Caco-2 (cell line): ENCODE measurements at places on chromosomes 5 and 9. TPM values are rescaled to one million over a fixed set of nuclear protein-coding genes. Genes with fewer than 3 reads are reported as not detected.

DNA sequence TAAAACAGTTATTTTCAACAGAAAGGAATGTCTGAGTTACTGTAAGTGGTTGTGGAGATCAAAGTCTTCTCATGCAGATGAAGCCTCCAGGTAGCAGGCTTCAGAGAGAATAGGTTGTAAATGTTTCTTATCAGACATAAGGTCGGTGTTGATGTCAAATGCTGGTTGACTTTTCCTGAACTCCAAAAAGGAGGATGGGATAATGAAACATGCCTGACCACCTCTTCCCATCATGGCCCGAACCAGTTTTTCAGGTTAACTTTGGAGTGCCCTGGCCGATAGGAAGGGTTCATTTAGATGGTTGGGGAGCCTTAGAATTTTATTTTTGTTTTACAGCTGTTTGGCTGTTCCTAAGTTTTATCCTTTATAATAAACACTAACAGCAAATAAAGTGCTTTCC is 478.4 kb downstream of the ACTL7B start:
- peak; percentile 44 for DNase-seq

FBP2 gene
- not detected in 2 replicates for total RNA-seq

SIMC1 gene
- 40.2 and 42.3 TPM in 2 replicates for total RNA-seq

DNA sequence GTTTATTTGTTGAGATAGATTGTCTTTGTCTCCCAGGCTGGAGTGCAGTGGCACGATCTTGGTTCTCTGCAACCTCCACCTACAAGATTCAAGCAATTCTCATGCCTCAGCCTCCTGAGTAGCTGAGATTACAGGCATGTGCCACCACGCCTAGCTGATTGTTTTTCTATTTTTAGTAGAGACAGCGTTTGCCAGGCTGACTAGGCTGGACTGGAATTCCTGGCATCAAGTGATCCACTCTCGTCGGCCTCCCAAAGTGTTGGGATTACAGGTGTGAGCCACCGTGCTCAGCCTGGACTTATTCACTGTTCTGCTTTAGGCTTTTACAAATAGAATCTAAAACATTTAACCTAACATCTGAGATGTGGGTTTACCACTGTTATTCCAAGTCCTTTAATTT is 91.3 kb downstream of the COMMD10 start:
- no peak for DNase-seq

- DNase-seq, result no peak
Measured at GRCh38 chr5:142472306-142472951, 147.6 kb upstream of the SPRY4 start.

DNA sequence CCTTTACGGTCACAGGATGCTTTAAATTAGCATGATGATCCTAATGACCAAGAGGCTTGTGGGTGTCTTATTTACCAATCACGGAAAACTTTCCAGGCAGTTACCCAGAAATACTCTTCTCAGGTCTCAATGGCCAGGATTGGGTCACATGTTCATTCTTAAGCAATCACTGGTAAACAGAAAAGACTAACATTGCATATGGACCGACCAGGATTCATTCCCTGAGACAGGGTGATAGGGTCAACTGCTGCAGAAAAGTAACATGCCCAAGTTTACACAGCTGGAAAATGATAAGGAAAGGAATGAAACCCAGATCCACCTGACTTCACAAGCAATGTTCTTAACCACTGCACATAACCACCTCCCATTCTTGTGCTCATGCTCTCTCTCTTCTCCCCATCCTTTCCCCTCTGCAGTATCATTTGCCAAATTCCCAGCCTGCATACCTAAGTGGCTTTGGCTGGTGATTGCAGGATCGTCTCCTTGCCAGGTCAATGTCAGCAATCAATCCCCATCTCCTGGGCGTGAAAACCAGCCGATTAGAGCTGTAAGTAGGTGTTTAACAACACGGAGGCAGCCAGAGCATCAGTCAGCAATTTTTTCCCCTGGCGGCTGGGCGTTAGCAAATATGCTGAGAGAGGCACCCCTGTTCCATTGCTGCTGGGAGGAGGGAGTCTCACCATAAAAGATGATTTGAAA is 219.4 kb downstream of the NMUR2 start:
- peak; percentile 35 for DNase-seq

DNA sequence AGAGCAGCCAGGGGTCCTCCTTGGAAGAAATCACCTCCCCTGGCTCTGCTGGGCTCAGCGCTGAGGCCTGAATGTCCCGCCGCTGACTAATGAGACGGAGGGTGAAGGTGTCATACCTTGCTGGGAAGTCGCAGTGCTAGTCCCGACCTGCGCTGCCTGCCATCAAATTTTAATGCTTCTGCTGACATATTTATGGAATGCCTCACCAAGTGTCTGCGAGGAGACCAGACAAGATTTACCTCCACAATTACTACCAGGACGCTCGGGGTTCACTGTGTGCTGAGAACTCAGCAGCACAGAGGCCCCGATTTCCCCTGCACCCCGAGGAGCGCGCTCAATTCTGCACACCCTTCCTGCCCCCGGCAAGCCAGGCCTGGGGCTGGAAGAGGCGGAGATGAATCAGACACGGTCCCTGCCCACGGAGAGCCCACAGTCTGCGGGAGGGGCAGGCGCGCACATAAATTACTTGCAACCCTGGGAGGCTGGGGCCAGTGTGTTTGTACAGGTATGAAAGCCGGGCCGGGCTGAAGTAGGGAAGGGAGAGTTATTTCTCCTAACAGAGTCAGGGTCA is 175.2 kb downstream of the PAX5 start:
- DNase-seq, result no peak

FST gene
- 0.45 and 0.77 TPM in 2 replicates for total RNA-seq

CKMT2 gene
- not detected in 2 replicates for total RNA-seq

COL23A1 gene
- 0.09 and 0.18 TPM in 2 replicates for total RNA-seq

- DNase-seq, result no peak
Measured at GRCh38 chr5:10533226-10533625, 30.6 kb upstream of the ANKRD33B start.

GRCh38 chr9:120538339-120538738 is 41.6 kb downstream of the CDK5RAP2 start:
- DNase-seq, result no peak

TRAF1 gene
- 1.1 and 1.3 TPM in 2 replicates for total RNA-seq

CCDC183 gene
- total RNA-seq, result 4.2 and 5.8 TPM in 2 replicates

FAM200C gene
- 3.2 TPM in 2 replicates for total RNA-seq

DNA sequence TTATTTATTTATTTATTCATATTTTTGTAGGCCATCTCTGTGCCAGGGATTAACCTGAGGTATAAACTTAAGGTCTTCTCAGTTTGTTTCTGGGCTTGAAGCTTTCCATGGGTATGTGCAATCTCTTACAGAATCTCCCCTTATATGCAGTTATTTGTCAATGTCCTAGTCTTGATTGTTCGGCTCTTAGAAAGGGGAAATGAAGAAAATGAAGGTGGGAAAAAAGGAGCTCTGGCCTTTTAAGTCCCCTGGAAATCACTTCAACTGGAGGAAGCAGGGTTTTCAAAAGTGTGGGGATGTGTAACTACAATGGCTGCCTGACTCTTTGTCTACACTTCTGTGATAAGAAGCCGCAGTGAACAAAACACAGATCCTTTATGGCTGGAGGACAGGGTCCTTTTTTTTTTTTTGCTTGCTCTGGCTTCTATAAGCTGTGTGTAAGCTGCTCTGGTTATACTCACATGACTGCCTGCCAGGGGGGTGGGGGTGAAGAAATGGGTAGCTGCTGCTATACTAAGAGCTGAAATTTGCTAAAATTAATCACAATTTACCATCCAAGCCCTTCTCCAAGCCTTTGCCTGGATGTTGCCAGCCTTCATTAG is 33.7 kb downstream of the CENPP start:
- DNase-seq, result no peak

LCN9 gene
- total RNA-seq, result not detected in 2 replicates

DNA sequence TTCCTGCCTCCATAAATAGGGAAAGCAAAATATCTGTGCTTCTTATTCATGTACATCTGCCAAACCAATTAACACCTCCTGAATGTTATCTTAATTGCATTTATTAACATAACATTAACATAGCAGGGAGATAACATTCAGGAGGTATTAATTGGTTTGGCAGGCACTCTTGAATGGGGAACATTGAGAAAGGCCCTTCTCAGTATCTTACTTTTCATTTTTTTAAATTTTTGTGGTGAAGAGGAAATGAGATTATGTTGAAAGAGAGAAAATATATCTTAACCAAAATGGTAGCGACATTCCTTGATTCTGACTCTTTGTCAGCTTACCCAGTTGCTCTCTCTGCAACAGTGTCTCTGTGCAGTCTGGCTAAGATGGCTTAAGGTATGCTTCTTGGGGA is 100.4 kb upstream of the TLE1 start:
- no peak for DNase-seq

GRCh38 chr9:22065431-22066200 is 56.5 kb upstream of the CDKN2B start:
- no peak for DNase-seq

DNA sequence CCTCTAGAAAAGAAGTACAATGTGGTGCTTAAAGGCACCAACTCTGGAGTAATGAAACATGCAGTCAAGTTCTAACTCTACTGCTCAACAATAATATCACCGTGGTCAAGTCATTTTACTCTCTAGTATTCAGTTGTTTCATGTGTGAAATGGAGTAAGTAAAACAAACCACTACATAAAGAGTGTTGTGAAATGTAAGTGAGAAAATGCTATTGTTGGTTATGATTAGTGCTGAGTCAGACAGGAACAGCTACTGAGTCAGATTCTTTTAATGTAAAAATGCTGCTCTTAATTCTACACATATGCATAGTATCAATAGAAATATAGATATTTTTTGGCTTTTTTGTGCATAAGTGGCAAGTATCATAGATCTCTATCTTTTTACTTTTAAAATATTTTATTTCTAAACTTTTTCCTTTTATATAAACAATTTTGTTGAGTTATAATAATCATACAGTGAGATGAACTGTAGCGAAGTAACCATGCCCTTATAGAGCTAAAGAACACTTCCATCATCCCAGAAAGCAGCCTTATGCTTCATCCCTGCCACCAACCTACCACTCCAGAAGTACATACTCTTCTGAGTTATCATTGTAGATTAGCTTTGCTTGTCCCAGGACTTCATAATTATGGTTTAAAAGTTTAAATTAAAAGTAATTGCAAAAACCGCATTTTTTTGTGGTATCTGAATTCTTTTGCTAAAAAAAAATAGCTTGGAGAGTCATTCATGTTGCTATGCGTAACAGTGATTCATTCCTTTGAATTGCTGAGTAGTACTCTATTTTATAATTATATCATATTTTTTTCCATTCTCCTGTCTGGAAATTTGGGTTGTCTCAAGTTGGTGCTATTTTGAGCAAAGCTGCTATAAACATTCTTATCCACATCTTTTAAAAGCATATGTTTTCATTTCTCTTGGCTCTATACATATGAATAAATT is 548.2 kb upstream of the CLINT1 start:
- no peak for DNase-seq

PLK2 gene
- total RNA-seq, result 31.9 and 39.2 TPM in 2 replicates

GRCh38 chr5:74206579-74207550 is 433.7 kb downstream of the ENC1 start:
- no peak for DNase-seq

DNA sequence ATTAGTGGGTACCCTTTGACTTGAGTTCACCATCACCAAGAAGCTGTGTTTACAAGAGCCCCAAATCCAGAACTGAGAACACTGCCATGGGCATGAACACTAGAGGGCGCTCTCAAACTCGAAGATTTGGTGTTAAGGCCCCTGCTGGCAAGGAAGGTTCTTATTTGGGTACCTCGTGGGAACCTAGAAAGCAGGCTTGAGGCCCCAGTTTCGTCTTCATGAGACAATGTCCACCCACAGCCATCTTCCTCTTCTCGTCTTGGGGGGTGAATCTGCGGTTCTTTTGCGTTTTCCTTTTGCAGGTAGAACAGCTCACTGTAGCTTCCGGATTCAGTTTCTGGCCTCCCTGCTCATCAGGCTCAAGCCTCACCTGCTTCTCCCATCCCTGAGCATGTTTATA is 184.0 kb downstream of the SEMA5A start:
- peak; percentile 65 for DNase-seq

DNA sequence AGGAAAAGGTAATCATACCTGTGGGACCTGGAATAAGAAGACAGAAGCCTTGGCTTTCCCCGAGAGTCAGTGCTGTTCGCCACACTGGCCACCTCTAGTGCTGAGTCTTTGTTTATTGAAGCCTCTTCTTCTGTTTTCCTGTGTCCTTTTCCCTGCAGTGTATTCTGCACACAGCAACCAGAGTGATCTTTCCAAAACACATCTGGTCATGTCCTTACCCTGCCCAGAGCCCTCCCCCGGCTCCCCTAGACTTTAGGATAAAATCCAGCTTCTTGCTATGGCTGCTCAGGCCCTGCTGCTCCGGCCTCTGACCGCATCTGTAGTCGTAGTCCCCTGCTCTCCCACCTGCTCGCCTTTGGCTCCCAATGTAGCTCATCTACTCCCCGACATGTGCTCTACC is 28.3 kb downstream of the GALNT10 start:
- DNase-seq, result no peak

EQTN gene
- not detected in 2 replicates for total RNA-seq

GRCh38 chr9:123834218-123834888 is 95.6 kb downstream of the DENND1A start:
- DNase-seq, result no peak

DNA sequence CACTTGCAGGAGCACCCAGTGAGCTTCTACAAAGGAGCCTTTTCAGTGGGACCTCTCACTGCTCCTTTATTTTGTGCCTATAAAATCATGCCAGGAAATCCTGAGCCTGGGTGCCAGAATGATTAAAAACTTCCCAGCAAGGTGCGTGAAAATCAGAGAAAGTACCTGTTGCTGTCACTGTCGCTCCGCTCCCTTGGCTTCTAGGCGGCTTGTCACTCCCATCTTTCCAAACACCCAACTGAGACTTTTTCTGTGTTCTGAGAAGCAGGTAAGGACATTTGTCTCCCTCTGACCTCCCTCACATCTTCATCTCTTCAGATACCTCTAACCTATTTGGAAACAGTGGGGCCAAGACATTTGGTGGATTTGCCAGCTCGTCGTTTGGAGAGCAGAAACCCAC is 53.9 kb downstream of the FAM78A start:
- no peak for DNase-seq

CYFIP2 gene
- 10.2 and 14.3 TPM in 2 replicates for total RNA-seq

DNA sequence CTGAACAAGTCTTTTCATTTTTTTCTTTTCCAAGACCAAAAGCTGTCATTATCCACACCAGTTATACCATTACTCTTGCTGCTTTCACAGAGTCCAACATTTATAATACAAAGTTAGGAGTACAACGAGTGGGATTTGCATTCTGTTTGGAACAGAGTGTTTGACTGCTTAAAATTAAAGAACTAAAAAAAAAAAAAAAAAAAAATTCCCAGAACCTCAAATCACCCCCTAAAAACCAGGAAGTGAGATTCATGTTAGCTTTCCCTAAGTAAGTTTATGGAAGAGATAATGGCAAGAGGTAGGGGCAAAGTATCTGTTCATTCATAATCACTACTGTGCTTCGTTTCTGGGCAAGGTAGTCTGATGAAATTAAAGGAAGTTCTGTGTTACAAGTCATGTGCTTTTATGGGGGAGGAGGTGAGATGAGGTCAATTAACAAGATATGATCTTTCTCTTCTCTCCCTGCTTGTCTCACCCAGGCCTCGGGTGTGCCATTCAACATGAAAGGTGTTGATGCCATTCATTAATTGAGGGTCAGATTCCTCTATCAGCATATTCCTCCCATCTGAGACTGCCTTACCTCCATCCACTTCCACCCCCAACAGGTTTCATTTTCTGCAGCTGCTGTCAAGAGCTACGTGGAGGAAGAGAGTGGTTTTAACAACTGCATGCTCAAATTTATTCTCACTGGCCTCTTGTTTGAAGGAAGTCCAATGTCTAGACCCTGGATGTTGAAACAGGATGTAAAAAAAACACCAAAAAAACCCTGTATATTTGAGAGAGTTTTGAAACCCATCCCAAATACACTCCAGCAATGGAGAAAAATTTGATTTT is 58.1 kb downstream of the MARCHF3 start:
- no peak for DNase-seq

LRRC19 gene
- not detected in 2 replicates for total RNA-seq
